ENCODE measurements at places on chromosomes 2 and 18.

DNA sequence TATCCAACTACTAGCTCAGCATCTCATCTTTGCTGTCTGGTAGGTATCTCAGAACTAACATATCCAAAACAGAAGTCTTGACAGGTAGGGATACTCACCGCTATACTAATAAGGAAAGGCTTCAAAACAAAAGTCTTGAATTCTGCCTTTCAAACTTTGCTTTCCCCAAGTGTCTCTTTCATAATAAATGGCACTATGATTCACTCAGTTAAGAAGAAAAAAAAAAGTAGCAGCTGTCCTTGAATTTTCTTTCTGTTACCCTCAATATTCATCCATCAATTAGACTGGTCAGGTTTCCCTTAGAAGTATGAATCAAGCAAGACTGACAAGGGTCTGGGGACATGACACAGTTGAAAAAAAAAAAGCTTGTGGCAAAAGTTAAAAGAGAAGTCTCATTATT lies 175.1 kb downstream of the GULP1 start:
- no peak for DNase-seq

GRCh38 chr18:45137087-45137419 lies 456.4 kb downstream of the SETBP1 start:
- DNase-seq = no peak

- no peak for DNase-seq
Measured at GRCh38 chr2:120866483-120867140, 130.9 kb downstream of the GLI2 start.

- no peak for DNase-seq
Measured at GRCh38 chr2:69744456-69744855, 2.5 kb downstream of the ANXA4 start.

DNA sequence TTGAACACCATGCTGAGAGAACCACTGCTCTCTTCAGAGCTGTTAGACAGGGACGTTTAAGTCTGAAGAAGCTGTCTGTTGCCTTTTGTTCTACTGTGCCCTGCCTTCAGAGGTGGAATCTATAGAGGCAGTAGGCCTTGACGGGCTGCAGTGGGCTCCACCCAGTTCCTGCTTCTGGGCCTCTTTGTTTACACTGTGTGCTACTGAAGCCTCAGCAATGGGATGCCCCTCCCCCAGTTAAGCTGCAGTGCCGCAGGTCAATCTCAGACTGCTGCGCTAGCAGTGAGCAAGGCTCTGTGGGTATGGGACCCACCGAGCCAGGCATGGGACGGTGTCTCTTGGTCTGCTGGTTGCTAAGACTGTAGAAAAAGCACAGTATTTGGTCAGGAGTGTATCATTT lies 162.3 kb upstream of the NXPH2 start:
- no peak for DNase-seq

- DNase-seq = no peak
Measured at GRCh38 chr18:1094409-1094808, 189.7 kb downstream of the ADCYAP1 start.

DNA sequence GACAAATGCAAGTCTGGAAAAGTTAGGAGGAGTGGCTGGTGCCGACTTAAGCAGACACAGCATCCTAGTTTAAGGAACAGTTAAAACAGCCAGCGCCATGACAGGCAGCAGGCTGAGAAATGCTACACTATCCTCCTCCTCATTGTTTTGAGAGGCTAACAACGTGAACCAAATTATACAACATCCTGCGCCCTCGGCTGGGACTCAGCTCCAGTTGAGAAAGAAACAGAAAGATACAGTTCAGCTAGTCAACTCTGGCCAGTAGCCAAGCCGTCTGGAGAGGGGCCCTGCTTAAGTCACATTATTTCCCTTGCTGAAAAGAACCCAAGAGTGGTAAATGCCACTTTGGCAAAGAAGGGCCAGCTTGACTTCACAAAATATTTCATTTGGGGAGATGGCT lies 90.2 kb downstream of the BCL11A start:
- no peak for DNase-seq

Measured in CD4-positive, alpha-beta T cell treated with Interleukin-17A for 1 hour (primary cell).